Frontal cortex (tissue), 4 donors: ENCODE measurements at places on chromosomes 1 and 21.

DNA sequence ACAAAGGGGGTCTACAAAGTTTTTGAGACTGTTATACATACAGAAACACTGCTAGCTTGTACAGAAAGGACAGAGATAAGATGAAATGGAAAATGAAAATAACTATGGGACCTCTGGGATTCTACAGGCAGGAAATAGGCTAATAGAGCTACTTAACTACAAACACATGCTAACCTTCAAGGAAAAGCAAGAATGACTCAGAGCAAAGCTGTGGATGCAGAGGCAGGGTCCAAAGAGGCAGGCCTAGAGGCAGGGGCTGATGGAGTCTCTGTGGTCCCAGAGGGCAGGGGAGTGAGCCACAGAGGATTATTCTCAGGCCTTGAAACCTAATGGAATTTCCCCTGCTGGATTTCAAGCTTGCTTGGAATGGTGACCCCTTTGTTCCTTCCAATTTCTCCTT, 18.7 kb upstream of the GOLT1A start:
- no peak for DNase-seq

DNA sequence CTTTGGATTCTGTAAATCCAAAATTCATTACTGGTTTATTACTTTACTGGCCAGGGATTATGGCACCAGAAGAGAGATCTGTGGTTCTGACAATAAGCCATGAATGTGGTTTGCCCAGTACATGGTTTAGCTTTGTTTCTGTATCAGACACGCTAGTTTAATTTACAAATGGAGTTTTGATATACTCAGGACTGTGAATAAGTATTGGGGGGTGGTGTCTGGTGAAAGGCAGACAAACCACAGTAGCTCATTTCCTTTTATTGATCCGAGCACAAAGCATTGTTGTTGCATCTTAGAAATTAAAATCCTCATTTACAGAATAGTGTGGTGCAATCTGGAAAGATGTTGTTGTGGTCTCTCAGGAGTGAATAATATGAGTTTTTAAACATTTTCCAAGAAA, 96.0 kb downstream of the ST6GALNAC3 start:
- no peak for DNase-seq

- DNase-seq, result no peak
These were observed 26.8 kb downstream of the C8A start for GRCh38 chr1:56881417-56881816.

DNA sequence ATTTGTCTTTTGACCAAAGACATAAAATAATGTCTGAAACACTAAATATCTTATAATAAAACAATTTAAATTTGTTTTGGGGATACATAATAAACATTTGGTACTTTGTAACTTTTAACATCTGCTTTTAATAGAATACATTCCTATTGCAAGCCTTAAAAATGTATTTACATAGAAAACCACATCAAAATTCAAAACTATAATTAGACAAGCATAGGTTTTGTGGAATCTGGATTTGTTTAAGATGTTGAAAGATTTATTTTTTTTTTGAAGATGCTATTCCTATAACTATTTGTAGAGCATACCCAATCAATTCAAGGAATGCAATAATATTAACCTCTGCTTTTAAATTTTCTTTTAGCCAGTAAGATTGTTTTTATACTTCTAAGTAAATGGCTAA, 125.7 kb downstream of the FMN2 start:
- no peak for DNase-seq

DNA sequence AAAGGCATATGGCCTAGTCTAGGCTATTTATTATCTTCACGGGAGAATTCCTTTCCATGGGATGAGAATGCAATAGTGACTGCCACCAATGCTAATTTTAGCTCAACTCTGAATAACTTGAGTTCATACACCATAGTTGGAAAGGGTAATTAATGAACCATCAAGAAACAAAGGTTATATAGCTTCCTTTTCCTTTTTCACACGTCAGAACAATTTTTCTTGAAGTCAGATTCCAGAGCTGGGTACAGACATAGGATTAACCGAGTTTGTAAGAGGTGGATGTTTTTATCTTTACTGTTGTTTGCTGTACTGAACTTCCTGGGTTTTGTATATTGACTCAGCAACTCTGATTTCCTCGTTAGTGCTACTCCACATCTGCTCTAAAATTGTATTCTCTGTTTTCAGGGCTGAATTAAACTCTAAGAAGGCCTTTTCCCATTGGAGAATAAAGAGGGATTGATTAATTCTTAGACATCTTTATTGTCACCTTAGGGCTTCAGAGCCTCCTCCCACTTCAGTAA, 262.0 kb downstream of the NUF2 start:
- no peak for DNase-seq

GRCh38 chr1:173414136-173414535, 63.0 kb upstream of the PRDX6 start:
- no peak for DNase-seq

- no peak for DNase-seq
These were observed 35.1 kb downstream of the NUAK2 start for GRCh38 chr1:205286335-205286950.

GRCh38 chr1:241376701-241377100, 19.7 kb upstream of the RGS7 start:
- no peak for DNase-seq

GRCh38 chr21:45824546-45825215, 156.9 kb upstream of the COL6A1 start:
- no peak for DNase-seq

DNA sequence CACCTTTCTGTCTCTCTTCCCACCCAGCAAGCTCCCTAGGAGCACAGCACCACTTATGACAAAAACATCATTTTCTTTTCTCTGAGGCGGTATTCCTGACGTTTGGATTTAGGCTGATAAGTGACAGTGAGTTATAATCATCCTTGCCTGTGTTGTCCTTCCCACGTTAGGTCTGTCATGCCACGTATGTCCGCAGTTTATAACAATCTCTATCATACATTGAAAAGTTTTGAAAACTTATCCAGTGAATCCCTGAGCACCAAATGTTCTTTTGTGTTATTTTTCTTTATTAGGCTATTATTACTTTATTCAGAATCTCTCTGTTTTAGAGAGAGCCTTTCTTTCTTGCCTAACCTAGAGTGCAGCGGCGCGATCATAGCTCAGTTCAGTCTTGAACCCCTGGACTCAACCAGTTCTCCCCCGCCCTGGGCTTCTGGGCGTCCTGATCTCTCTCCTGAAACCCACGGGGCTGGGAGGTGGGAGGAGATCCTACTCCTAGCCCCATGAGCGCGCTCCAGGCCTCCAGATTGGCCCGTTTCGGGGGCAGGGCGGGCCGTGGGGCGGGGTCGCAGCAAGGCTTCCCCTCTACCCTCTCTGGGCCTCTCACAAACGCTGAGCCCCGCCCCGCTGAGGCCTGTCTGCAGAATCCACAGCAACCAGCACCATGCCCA, at the start of gene GSTM2:
TSS of gene GSTM2 (plus strand) at position 606 of the 671 bp plus-strand sequence. CDS start at position 665, 59 bp downstream.
- DNase-seq, result peak; percentile 57

DNA sequence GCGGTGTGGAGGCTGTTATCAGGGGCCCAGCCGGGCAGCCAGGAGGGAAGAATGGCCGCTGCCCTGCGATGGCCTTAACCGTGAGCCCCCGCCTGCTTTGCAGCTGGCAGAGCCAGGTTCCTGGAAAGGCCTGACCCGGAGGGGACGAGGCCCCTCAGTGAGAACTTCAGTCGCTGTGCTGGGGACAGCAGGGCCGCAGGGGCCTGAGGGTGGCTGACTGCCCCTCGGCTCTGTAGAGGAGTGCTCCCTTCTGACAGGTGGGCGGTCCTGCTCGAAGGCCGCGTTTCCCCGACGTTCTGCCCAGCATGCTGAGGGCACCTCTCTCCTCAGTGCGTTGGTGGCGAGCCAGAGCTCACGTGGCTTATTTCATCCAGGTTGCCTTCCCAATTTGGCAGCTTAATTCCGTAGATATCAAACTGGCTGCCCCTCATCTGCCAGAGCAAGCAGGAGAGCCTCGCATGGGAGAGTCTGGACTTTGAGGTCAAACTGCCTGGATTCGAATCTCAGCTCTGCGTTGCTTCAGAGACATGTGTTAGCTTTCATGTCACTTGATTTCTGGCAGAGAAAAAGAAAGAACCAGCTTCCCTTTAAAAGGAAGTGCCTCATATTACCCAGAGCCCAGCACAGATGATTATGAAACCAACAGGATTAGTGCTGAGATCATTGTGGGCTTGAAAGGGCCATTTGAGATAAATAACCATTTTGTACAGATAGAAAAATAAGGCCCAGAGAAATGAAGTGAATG, 239.8 kb downstream of the SDCCAG8 start:
- DNase-seq, result no peak

GRCh38 chr1:169576935-169577331, 9.3 kb downstream of the F5 start:
- no peak for DNase-seq

GRCh38 chr1:114428083-114428754, 82.8 kb downstream of the TRIM33 start:
- DNase-seq, result no peak

- no peak for DNase-seq
These were observed 20.9 kb downstream of the ITSN1 start for GRCh38 chr21:33663241-33663640.

GRCh38 chr1:53134042-53134485, 8.4 kb downstream of the SLC1A7 start:
- no peak for DNase-seq

DNA sequence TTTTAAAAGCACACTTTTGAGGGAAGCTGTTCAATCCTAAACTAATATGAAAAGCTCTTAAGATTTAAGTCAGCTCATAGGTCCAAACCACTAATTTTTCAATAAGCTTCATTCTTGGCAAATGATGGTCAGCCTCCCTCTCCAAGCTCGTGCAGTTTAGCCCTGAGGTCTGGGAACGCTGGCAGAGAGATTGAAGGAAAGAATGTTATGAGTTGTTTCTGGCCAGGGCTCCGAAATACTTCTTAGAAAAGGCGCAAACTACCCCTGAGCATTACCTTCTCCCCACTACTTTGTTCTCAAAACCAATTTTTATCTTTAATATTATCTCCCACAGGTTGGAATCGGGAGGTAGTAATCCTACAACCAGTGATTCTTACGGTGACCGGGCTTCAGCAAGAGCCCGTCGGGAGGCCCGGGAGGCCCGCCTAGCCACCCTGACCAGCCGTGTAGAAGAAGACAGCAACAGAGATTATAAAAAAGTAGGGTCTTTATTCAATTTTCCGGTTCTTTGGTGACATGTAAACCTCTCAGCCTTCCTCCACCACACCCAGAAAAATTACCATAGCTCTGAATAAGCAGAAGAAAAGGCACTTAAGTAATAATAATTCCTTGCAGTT, 147.7 kb downstream of the SYT2 start:
- DNase-seq, result no peak

DNA sequence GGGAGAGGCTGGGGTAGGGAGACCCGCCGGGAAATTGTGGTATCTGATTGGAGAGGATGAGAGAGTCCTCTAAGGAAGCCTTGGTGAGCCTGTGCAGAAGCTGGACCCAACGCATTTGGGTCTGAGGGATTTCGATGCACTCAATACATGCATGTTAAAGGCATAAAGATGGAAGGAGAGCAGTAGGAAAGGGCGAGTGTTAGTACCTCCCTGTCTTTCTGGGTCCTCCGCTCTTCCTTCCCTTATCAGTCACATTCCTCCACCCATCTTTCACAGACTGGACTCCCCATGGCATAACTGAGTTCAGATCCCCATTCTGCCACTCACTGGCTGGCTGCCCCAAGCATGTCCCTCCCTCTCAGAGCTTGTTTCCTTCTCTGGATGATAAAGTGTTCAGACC, 7.3 kb downstream of the RGS16 start:
- no peak for DNase-seq

- no peak for DNase-seq
These were observed 390.9 kb downstream of the PTBP2 start for GRCh38 chr1:97112442-97112841.

- no peak for DNase-seq
These were observed 276.6 kb downstream of the NFIA start for GRCh38 chr1:61358770-61359455.

- DNase-seq, result no peak
These were observed 2.8 kb upstream of the NUP210L start for GRCh38 chr1:154157520-154158306.

DNA sequence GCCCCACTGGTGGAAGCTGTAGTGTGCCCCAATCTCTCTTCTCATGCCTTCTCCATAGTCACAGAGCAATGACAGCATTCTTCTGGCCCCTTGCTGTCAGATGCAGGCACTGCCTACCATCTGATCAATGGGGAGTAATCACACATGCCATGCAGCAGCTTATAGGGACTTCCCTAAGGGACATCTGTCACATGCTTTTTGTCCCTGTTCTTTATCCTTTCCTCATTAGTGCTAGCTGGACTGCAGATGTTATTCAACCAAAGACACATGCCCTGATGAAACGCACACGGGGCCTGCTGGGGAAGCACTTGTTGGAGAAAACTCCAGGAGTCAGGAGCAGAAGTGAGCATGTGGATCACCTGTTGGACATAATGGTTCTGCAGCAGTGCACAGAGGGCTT, 108.7 kb downstream of the KCNJ15 start:
- DNase-seq, result no peak
